ENCODE measurements at places on chromosomes 7 and 10.

DNA sequence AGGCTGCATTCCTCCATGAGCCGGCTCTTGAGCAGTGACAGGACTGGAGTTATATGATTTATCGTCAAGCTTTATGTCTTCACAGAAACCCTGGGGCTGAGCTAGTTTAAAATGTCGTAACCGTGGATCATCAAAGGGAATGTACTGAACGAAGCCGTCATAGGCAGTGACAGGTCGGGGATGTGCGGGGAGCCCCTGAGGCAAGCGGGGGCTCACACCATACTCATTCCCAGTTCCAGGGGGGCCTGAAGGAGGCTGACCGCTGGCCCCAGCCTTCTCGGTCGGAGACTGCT, 30.7 kb downstream of the JCAD start:
- no peak for DNase-seq

DNA sequence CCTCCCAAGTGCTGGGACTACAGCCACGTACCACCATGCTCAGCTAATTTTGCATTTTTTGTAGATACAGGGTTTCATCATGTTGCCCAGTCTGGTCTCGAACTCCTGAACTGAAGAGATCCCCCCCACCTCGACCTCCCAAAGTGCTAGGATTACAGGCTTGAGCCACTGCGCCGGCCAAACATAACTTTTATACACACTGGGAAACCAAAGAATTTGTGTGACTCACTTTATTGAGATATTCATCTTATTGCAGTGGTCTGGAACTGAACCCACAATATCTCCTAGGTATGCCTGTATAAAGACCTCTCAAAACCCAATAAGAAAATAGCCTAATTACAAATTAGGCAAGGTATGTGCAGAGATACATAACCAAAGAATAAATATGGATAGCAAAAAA, 182.6 kb upstream of the FEZF1 start:
- no peak for DNase-seq

- DNase-seq, result peak; percentile 82
These were observed 23.3 kb downstream of the YAE1 start for GRCh38 chr7:39589323-39590111.

DNA sequence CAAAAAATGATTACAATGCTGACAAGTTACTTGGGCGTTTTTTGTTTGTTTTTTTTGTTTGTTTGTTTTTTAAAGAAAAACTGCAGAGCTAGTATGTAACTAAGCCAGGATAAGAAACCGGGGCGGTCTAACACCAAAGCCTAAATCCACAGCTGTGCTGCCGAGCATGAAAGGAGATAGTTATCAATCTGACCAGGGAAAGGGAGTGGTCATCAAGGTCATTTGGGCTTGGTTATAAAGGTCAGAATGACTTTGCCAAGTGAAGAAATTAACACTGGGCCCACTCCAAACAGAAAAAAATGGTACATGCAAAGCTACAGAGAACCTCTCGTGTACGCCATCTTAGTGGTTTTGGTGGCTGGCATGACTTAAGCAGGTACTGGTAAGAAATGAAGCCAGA, 104.7 kb downstream of the SRPK2 start:
- no peak for DNase-seq

- DNase-seq, result no peak
These were observed 198.3 kb upstream of the DKK1 start for GRCh38 chr10:52115823-52116222.

DNA sequence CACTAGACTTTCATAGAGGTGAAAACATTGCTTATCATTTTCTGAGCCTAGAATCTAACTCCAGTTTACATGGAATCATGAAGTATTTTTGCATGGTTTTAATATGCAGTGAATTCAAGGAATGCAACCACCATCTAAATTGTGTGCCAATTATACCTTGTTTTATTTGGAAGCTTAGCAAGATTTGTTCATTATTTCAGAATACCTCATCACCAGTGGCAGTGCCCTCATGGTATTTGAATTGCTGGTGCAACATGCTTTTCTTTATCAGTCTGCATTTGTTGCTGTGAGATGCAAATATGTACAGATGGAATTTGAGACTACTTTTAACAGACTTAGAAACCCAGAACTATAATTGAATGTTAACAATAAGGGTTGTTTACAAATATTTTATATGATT, 18.7 kb upstream of the ZNF800 start:
- DNase-seq, result no peak

All from osteoblast (primary cell).